ENCODE measurements at places on chromosomes 6 and 20. TPM values are rescaled to one million over a fixed set of nuclear protein-coding genes. Genes with fewer than 3 reads are reported as not detected.

GRCh38 chr6:122222761-122223160 is 176.7 kb upstream of the HSF2 start:
- no peaks in the 10 kb centered on the region for H3K27me3 ChIP-seq
- no peaks in the 10 kb centered on the region for H3K36me3 ChIP-seq
- no peak overlapping the region for H3K4me3 ChIP-seq
- no peak for DNase-seq

GRCh38 chr20:57411406-57412283 is 20.4 kb downstream of the RBM38 start:
- DNase-seq: no peak
- H3K27ac ChIP-seq: no peak overlapping the region
- no peak overlapping the region for H3K4me3 ChIP-seq

BEND6 gene
- not detected for total RNA-seq

- H3K4me3 ChIP-seq: no peak overlapping the region
- no peaks in the 10 kb centered on the region for H3K4me1 ChIP-seq
- no peak for DNase-seq
- H3K36me3 ChIP-seq: no peaks in the 10 kb centered on the region
Measured at GRCh38 chr6:41670703-41671360, 32.6 kb downstream of the MDFI start.

SIRPD gene
- 0.19 TPM for total RNA-seq

DNA sequence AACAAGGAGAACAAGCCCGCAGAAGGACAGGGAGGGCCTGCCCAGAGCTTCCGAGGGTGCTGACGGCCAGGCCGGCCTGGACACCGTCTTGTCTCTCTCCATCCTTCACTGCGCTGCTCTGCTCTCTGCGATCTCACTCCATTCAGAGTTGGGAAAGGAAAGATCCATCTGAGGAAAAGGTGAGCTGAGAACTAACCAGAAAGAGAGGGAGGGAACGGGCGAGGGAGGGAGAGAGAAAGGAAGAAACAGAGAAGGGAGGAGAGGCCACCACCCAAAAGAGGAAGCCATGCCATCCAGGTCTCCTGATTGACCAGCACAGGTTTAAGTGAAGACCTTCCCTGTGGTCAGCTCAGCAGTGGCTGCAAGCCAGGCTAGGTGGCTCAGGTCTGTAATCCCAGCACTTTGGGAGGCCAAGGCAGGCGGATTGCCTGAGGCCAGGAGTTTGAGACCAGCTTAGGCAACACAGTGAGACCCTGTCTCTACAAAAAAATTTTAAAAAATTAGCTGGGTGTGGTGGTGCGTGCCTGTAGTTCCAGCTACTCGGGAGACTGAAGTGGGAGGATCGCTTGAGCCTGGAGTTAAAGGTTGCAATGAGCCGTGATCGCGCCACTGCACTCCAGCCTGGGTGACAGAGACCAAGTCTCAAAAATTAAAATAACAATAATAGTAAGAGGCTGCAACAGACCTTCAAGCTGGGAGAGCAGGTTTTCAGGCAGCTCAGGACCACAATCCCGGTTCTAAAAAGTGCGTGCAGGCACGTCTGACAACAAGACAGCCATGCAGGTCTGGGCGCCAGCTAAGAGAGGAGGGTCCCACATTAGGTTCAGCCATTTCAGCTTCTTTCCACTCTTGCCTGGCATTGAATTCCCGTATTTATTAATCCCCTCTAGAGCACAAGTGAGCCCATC is 34.2 kb upstream of the DLGAP4 start:
- DNase-seq: no peak
- H3K4me1 ChIP-seq: no peaks in the 10 kb centered on the region
- H3K4me3 ChIP-seq: no peak overlapping the region

MYT1 gene
- total RNA-seq: not detected

FNDC1 gene
- total RNA-seq: not detected

- no peaks in the 10 kb centered on the region for H3K4me1 ChIP-seq
- no peak overlapping the region for H3K4me3 ChIP-seq
- no peak overlapping the region for H3K27ac ChIP-seq
- H3K27me3 ChIP-seq: no peaks in the 10 kb centered on the region
- DNase-seq: no peak
Measured at GRCh38 chr6:123769431-123769830, 34.2 kb upstream of the NKAIN2 start.

RIN2 gene
- total RNA-seq: not detected

- DNase-seq: no peak
- H3K36me3 ChIP-seq: no peaks in the 10 kb centered on the region
- H3K4me1 ChIP-seq: no peaks in the 10 kb centered on the region
- no peak overlapping the region for H3K4me3 ChIP-seq
- H3K27ac ChIP-seq: no peak overlapping the region
Measured at GRCh38 chr20:5662769-5663168, 87.4 kb upstream of the SHLD1 start.

DNA sequence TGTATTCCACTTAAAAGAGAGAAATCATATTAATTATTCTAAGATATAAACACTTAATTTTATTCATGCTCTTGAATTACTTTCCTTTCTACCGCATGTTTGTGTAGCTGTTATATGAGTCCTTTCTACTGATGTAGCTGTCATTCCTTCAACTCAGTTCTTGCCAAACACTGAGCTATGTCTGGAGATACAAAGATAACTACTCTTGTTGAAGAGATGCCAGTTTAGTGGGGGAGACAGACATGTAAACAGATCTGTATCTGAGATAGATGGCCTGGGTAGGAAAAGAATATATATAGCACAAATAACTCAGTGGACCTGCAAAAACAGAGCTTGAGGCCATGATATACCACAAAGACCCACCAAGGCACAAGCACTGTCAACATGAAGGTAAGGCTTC is 157.3 kb downstream of the BTBD9 start:
- no peak overlapping the region for H3K4me3 ChIP-seq
- no peak for DNase-seq
- H3K27ac ChIP-seq: no peak overlapping the region
- peaks cover 10% of the 10 kb centered on the region for H3K4me1 ChIP-seq
- H3K36me3 ChIP-seq: no peaks in the 10 kb centered on the region
- H3K27me3 ChIP-seq: no peaks in the 10 kb centered on the region

DNA sequence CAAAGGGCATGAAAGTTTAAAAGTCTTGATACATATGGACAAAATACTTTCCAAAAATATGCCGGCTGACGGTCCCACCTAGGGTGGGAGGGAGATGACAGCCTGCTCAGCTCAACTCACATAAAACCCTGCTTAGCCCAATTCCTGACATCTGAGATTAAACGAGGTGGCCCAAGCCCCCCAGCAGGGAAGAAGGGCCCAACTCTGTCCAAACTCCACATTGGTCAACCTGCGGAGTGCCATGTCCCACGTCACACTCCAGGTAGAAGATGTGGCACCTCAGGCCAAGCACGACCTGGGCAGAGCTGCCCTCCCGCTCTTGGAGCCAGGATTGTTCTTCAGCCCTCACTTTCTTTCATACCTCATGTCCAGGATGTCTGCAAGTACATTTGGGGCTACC is 48.2 kb downstream of the FGD2 start:
- no peak for DNase-seq
- H3K4me1 ChIP-seq: peaks cover 52% of the 10 kb centered on the region
- H3K27me3 ChIP-seq: no peaks in the 10 kb centered on the region
- H3K36me3 ChIP-seq: peaks cover 4% of the 10 kb centered on the region
- H3K27ac ChIP-seq: no peak overlapping the region
- no peak overlapping the region for H3K4me3 ChIP-seq

Measured in activated CD8-positive, alpha-beta memory T cell treated with anti-CD3 and anti-CD28 coated beads, Interleukin-2, amount 10 ng/mL, durations not matched to agents 7 days and 5 days (primary cell).